Fibroblast of skin of back (primary cell): ENCODE measurements at places on chromosomes 6 and 20.

DNA sequence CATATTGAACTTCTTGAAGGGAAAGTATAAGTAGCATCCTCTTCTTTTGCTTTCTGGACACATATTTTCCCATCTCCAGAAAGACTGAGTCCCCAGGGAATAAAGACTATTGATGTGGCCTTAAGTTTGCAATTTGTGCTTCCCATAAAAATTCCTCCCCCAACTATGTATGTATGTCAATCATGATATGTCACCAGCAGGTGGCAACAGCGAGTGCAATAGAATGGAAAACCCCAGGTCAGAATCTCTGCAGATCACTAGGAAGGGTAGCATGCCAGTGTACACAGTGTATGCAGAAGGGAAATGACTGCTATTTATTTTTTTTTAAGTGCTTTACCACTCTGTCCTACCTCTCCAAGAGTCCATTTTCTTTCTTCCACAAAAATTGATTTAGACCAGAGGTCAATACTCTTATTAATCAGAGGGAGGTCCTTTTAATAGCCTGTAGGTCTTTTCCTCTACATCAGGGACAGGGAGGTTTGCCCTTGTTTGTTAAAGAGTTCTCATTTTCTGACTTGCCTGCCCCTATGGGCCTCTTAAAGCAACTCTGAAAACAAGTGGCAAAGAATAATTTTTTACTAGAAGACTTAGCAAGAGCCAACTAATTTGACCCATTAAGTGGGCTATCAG is 61.4 kb downstream of the BMP2 start:
- peak; percentile 58 for DNase-seq

DNA sequence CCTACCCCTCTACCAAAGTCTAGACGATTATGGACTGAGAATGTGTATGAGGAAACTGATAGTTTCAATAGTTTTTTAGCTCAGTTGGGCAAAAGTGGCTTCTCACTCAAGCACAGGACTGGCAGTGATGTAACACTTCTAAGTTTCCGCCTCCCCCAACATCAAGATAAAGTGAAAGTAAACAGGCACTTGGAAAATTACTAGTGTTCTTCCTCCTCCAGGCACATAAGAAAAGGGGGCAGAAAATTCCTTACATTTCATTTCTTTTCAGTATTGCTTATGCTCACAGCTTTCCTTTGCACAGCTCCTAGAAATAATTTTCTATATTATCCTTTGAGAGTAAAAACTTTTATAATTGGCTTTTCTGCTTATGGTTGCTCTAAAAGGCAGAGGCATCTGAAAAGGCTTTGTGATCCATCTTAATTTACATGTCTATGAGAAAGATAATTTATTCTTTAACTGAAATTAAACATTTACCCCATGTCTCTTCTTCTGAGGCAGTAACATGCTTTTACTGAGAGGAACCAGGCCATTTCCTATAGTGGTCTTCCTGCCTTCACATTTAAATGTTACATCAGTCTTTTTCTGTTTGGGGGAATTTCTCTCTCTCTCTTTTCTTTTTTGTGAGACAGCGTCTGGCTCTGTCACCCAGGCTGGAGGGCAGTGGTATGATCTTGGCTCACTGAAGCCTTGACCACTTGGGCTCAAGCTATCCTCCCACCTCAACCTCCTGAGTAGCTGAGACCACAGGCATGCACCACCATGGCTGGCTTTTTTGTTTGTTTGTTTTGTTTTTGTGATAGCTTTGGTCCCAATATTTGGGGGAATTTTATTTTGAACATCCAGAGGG is 65.0 kb upstream of the EEF1A1 start:
- peak; percentile 84 for DNase-seq

- no peak for DNase-seq
Measured at GRCh38 chr6:33905071-33905609, 101.3 kb upstream of the MLN start.

- peak; percentile 100 for DNase-seq
Measured at GRCh38 chr6:136014454-136015437, 163.2 kb downstream of the PDE7B start.
